ENCODE measurements at places on chromosomes 4 and X.

- DNase-seq = no peak
Observed at GRCh38 chr4:12966726-12967125, 517.4 kb downstream of the RAB28 start.

DNA sequence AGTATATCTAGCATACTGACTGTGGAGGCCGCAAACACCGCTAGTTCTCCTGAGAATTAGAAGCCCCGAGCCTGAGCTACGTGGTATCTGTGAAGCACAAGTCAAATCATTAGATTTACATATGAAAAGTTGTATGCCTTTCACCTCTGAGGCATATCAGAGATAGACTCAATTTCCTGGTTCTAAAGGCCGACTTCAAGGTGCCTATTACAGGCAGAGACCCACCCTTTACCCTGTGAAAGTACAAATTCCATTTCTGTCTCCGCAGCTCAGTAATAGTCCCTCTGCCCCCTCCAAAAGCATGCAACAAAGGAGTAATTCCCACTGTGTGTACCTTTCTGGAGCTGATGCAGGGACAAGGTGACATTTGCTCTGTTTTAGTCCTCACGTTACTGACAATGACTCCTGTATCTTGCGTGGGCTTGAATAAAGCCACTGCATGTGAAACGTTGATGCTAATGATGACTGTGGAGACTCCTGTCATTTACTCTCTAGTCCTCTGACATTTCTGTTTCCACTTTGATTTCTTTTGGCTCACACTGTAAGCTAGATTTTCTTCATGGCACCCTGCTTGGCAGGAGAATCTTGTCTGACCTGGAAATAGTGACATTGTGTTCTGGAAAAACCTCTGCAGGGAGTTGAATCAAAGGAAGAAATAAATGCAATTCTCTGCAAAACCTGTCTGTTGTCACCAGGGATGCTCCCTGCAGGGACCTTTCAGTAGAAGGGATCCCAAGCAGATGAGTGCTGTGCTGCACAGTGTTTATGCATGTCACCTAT lies 273.2 kb upstream of the EMCN start:
- no peak for DNase-seq

DNA sequence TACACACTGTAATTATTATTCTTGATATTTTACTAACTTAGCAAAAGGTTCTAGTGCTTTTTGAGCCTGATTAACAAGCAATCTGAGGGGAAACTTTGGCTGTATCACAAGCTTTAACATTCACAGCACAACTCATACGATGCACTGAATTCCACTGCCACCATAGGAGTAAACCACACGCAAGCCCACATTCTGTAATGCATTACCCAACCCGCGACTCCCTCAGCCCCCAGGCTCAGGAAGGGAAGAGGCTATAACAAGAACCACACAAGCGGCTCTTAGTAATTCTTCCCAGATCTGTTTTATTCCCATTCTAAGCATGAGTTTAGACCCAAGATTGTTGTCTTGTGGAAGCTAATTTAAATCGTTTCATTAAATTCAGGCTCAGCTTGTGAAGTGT lies 138.5 kb upstream of the TBL1X start:
- DNase-seq = no peak

GRCh38 chr4:102114118-102114630 lies 231.1 kb downstream of the SLC39A8 start:
- DNase-seq = no peak

- DNase-seq = no peak
Observed at GRCh38 chr4:27947302-27947701, 1086.7 kb downstream of the STIM2 start.

GRCh38 chr4:31538877-31539276 lies 818.7 kb downstream of the PCDH7 start:
- no peak for DNase-seq

DNA sequence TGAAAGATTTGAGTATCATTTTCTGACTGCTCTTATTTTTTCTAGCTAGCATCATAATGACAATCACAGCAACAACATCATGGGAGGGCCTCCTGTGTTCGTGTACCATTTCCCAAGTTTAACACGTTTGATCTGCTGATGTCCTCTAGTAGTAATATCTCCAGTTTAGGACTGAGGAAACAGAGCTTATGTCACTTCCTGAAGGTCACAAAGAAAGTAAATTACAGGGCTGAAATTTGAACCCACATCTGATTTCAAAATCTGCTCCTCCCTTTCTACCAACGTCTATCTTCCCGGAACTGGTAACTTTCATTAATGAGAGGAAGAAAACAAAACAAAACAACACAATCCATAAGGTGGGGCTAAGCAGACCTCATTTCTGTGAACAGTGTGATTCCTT lies 302.7 kb downstream of the PACRGL start:
- no peak for DNase-seq

GRCh38 chrX:134745636-134746409 lies 87.6 kb upstream of the PLAC1 start:
- DNase-seq = no peak

DNA sequence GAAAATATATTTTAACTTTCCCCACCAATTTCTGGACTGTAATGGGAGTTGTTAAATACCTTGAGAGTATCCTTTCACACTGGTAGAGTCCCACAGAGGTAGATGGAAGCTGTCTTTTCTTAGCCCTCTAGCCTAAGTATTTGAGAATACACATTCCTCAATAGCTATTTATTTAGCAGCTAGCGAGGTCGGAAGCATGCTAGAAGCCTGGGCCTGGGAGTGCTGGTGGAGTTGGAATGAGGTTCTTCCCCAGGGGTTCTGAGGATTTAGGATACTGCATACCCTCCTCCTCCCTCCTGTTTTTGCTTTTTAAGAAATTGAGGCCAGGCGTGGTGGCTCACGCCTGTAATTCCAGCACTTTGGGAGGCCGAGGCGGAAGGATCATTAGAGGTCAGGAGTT lies 999 bp upstream of the KLHL15 start:
- no peak for DNase-seq

DNA sequence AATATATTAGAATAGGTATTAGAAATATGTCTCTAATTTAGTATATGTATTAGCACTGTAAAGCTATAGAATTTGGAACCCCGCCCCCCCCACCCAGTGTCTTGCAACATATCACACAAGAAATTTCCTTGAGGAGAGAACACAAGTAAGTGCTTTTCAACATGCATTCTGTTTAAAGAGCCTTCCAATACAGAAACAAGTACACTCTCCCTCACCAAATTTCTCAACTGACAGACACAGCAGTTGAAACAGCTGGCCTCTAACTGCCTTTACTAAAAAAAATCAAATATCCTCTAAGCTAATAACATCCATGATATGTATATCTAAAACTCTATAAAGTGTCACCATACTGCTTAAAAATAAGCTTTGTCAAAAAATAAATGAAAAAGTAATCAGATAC lies 12.4 kb downstream of the CAMK2D start:
- DNase-seq = no peak

DNA sequence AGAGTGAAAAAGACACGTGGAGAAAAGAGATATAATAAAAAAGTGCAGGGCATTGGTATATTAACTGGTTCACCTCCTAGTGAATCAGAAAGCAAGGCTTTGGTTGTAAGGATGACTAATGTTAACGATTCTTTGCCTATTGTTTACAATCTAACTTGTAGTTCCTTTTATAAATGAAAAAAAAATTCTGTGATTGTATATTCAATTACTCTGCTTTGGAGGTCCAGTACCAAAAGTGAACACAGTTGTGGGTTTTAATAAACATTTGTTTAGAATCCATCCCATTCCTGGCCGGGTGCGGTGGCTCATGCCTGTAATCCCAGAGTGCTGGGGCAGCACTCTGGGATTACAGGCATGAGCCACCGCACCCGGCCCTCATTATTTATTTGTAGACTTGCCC lies 36.9 kb upstream of the PRSS12 start:
- no peak for DNase-seq

GRCh38 chr4:101037938-101038413 lies 309.4 kb downstream of the PPP3CA start:
- DNase-seq = no peak

- no peak for DNase-seq
Observed at GRCh38 chr4:144954230-144954629, 143.8 kb downstream of the ANAPC10 start.

DNA sequence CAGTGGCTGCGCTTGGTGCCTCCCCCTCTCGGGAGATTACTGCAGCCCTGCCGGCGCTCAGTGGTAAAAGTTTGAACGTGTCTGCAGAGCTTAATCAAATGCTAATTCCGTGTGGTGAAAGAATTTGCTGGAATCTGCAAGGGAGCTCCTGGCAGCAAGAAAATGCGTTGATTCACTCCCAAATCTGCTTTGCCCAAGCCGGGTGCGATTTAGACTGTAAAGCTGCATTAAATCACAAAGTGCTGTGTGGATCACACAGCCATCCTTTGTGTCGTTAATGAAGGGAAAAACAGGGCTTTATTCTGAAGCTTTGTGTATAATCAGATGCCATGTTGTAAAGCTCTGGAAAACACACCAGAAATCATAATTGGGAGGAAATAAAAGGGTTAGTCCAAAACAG lies 444.1 kb downstream of the BCOR start:
- no peak for DNase-seq

DNA sequence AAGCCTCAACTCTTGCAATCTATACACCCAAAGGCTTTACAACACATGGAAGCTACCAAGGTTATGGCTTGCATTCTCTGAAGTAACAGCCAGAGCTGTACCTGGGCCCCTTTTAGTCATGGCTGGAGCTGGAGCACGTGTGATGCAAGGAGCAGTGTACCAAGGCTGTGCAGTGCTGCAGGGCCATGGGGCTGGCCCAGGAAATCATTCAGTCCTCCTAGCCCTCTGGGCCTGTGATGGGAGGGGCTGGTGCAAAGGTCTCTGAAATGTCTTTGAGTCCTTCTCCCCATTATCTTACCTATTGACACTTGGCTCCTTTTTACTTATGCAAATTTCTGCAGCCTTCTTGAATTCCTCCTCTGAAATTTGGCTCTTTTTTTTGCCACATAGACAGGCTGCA lies 500.1 kb upstream of the FAM47C start:
- DNase-seq = no peak

- DNase-seq = no peak
Observed at GRCh38 chr4:48379587-48380180, 38.4 kb downstream of the SLAIN2 start.

DNA sequence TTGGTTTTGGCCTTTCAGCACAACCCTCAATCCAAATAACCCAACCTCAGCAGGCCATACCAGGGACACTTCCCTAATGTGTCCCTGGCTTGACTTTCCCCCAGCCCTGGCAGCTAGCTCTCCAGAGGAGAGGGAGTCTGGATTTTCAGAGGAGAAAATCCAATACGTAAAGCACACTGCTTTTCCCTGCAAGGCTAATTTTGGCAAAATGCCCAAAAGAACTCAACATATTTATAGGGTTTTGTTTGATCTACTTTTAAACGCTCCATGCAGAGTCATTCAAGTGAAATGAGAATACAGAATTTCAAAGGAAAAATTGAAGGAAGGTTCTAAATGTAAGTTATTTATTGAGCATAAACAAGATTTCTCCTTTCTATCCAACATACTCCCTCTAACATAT lies 167.2 kb downstream of the SH3KBP1 start:
- no peak for DNase-seq

DNA sequence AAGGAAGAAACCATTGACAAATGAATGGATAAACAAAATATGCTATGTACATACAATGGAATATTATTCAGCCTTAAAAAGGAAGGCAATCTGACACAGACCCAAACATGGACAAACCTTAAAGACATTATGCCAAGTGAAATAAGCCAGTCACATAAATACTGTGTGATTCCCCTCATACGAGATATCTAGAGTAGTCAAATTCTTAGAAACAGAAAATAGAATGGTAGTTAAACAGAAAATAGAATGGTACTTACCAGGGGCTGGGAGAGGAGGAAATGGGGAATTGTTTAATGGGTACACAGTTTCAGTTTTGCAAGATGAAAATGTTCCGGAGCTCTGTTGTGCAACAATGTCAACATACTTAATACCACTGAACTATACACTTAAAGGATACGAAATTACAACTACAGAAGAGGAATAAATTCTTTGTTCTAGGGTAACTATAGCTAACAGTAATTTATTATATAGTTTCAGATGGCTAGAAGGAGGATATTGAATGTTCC lies 47.8 kb upstream of the DUSP21 start:
- DNase-seq = no peak

DNA sequence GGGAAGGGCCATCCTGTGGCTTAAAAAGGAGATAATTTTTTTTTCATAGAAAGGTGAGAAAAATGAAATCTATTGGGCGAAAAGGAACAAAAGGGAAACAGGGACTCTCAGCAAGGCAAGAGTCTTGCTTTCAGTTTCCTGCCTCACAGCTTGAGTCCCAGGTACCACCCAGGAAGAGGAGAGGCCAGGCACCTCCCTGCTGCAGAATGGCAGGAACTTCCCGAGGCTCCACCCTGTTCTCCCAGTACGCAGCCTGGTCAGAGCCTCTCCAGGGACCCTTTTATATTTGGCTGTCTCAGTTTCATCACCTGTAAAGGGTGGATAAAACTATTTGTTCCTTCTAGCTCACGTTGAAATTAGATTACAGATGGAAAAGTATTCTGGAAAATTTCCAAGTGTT lies 33.8 kb downstream of the UCHL1 start:
- no peak for DNase-seq

DNA sequence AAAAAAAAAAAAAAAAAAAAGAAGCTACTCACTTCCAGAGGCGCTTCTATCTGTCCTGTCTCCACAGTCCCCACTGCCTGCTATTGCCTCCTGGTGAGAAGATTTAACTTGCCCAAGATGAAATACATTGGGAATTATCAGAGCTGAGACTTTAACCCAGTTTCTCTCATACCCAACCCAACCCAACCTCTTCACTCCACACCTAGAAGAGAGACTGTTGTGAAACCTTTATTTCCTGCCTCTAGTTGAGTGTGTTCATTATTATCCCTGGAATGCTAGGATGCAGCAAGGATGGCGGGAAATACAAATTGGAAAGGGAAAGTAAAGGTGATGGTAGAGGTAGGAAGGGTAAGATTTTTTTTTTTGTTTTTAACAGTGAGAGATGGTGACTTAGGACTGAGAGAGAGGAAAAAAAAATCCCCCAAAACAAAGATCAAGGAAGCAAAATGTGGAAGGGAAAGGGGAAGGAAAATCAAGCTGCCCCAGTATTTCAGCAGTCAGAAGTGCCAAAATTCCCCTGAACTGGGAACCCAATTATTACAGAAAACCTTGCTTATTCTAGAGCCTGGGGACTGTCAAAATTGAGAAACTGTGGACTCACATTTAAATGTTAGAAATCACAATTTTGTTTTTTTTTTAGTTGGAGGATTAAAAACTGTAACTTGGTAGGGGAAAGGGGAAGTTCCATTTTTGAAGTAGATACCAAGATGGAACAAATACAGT lies 253.0 kb downstream of the PTTG2 start:
- DNase-seq = no peak

DNA sequence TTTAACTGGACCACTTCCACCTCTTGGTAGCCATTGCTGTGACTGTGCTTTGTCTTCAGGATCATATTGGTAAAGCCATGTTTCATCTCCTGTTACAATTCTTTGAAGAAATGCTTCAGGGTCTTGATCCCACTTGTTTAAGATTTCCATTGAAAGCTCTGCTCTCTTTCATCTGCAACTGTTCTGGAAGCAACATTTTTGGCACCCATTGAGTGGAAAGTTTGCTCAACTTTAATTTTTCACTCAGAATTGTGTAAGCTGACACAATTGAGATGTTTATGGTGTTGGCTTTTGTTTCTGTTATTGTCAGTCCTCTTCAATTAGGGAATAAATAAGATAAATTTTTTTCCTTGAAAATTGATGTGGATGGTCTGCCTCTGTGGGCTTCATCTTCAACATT lies 237.4 kb downstream of the MAPK10 start:
- DNase-seq = no peak
